Natural killer cell (primary cell): ENCODE measurements at places on chromosomes 4 and X. TPM values are rescaled to one million over a fixed set of nuclear protein-coding genes. Genes with fewer than 3 reads are reported as not detected.

DNA sequence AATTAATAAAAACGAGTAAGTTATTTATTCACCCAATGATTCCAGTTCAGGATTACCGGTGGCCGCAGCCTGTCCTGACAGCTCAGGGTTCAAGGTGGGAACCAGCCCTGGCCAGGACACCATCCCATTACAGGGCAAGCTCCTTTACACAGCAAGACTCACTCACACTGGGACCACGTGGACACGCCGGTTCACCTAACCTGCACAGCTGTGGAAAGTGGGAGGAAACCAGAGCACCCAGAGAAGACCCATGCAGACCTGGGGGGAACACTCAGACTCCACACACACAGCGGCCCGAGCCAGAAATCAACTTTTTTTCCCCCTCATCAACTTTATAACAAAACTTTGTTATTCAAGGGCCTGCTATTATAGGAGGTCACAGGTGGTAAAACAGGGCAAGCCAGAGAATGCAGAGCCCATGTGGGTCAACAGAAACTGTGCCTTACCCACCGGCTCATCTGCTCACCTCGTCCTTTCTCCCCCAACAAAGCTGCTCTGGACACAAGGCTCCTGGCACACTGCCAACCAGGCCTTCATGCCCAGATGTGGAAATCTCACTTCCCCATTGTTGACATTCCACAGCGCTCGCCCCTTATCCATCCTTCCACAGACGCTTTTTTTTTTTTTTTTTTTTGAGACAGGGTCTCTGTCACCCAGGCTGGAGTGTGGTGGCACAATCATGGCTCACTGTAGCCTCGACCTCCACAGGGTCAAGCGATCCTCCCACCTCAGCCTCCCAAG, 8.0 kb upstream of the ODAPH start:
- DNase-seq = no peak

DNA sequence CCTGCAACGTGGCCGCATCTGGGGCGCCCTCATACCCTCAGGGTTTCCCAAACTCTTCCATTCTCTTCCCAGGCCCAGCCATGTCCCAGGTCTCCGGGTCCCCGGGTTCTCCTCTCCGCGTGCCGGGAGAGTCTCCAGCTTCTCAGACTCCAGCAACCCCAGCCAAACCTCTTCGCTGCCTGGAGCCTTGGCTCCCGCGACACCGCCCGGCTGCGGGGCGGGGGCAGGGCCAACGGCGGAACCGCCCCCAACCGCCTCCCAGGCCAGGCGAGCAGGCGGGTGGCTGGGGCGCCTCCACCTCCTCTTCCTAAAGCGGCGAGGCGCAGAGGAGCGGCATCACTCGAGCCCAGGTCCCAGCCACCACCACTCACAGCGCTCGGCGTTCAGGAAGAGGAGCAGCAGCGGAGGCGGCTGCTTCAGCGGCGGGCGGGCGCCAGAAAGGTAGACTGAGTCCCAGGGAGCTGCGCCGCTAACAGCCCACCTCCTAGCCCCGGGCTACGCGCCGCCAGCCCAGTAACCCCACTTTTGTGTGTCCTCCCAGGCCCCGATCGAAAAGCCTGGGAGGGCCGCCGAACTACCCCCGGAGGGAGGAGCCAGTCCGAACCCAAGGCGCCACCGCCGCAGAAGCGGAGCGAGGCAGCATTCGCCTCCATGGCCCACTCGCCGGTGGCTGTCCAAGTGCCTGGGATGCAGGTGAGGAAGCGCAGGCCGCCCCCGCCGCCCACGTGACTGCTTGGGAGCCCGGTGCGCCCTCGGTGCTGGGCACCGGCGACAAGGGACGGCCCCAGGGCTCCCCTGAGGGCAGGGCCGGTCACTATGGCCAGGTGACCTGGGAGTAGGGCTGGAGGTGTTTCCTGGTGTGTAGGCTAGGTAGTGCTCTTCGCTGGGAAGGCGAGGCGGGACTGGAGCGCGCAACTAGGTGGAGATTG, at the start of gene STK26:
STK26 (plus strand) TSS at position 336 of the 929 bp plus-strand sequence; CDS start at position 652, 316 bp downstream.
- DNase-seq = peak; percentile 64

- no peak for DNase-seq
Observed at GRCh38 chrX:17025621-17026302, 79.3 kb downstream of the REPS2 start.

GRCh38 chr4:171644430-171645057, 168.7 kb upstream of the GALNTL6 start:
- no peak for DNase-seq

- DNase-seq = peak; percentile 9
Observed at GRCh38 chrX:150482537-150483206, 85.7 kb upstream of the MTM1 start.

DNA sequence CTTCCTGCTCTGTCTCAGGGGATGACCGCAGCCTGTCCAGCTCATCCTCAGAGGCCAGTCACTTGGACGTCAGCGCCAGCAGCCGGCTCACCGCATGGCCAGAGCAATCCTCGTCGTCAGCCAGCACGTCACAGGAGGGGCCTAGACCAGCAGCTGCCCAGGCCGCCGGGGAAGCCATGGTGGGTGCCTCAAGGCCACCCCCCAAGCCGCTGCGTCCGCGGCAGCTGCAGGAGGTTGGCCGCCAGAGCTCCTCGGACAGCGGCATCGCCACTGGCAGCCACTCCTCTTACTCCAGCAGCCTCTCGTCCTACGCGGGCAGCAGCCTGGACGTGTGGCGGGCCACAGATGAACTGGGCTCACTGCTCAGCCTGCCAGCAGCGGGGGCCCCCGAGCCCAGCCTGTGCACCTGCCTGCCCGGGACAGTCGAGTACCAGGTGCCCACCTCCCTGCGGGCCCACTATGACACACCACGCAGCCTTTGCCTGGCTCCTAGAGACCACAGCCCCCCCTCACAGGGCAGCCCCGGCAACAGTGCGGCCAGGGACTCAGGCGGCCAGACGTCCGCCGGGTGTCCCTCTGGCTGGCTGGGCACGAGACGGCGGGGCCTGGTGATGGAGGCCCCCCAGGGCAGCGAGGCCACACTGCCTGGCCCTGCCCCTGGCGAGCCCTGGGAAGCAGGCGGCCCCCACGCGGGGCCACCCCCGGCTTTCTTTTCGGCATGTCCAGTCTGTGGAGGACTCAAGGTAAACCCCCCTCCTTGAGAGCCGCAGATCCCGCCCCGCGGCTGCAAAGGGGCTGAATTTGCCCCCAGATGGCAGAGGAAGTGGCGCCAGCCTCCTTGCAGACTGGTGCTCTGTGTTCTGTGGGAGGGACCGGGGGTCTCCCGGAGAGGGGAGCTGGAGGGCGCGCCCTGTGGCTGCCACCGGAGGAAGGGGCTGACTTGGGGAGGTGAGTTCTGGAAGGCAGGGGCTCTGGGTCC, 29.9 kb downstream of the DOK7 start:
- no peak for DNase-seq

- DNase-seq = no peak
Observed at GRCh38 chrX:17174671-17175070, 200.3 kb upstream of the NHS start.

- DNase-seq = no peak
Observed at GRCh38 chr4:96194993-96195392, 355.1 kb downstream of the PDHA2 start.

Gene MAGEB1
- not detected for total RNA-seq

Gene MSX1
- not detected for total RNA-seq

- DNase-seq = no peak
Observed at GRCh38 chr4:139986106-139986505, 167.9 kb downstream of the MAML3 start.

Gene PAGE1
- total RNA-seq = not detected

DNA sequence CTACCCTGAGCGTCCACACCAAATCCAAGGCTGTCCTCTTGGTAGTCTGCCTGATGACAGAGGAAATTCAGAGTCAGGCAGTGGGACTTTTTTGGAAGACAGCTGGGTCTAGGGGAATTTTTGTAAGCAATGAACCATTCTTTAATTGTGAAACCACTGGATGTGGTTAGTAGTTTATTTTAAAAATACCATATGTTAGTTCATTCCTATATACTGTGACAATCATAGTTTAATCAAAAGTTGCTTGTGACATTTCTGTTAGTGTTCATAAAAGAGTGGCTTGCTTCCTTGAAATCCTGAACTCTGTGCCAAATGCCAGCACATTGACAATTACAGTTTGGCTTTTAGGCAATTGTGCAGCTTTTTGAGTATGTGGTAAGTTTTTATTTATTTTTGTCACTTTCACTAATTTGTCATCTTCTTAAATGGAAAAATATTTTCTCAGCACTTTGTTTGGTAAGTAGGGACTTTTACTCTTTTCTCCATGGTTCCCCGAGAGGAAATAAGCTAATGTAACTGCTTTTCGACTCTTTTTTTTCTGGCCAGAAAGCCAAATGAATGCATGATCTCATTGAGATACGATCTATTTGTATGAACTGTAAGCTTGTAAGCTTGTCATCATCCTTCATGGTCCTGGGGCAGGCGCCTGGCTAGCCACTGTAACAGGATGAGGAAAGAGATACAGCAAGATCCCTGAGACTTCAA, 72.6 kb upstream of the SLC4A4 start:
- DNase-seq = no peak

Gene SMIM31
- total RNA-seq = not detected

Gene TMPRSS11B
- total RNA-seq = not detected

Gene SEPTIN6
- 138 TPM for total RNA-seq

GRCh38 chr4:15738877-15739276, 36.0 kb downstream of the BST1 start:
- no peak for DNase-seq

DNA sequence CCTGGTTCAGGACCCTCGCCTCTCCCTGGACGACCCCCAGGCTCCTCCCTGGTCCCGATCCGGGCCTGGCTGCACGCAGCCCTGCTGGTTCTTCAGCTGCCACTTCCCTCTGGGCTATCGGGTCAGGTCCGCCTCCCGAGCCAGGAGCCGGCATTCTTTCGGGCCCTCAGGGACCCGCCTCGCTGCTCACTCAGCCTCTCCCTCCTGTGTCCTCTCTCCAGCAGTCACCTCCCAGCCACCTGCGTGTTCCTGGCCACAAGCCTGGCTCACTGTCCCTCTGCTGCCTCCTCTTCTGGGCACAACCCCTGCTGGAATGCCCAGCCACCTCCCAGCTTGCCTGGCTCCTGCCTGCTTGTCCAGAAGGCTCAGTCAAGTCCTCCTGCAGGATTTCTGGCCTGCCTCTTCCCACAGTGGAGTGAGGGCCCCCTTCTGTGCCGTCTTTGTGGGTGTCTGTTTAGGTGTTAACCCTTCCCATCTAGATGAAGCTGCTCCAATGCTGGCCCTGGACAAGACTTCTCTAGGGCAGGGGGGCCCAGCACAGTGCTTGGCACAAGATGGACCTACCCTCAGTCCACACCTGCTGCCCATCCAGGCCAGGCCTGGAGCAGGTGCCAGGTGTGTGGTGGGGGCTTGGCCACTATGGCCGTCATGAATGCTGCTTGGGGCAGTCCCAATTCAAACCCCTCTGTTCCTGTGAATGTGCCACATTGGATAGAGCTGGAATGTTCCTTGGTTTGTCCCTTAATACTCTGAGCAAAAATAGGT, 2.2 kb downstream of the WFS1 start:
- DNase-seq = no peak

DNA sequence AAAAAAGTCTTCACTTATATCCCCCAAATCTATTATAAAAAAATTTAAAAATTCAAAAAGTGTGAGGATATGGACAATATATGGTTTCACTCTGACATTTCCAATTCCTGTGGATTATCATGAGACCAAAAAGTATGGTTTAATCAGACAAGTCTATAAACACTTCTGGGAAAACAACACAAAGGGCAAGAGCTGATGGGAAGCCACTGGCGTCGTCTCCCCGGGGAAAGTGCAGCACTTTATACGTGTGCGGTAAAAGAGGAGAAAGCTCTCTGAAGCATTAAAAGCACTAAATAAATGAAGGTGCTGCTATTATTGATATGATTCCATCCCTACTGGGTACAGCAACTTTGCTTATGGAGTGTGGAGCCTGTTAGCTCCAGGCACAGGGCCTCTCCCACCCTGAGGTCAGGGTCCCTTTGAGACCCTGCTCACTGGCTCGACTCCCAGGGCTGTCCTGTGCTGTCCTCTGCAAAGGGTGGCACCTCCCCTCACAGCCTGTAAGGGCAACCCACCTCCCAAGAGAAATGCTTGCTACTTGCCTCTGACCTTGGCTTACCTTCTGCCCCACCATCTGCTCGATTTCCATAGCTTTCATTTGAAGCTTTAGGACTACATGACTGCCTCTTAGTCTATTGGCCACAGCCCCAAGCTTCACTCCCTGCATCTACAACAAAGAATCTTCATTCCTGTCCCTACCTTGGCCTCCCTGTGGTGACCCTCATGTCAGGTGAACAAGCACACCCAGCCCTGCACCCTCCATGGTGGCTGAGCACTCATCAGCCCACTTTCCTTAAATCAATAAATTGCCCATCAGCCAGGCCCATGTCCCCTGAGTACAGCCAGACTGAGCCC, 248.6 kb downstream of the HNRNPD start:
- DNase-seq = no peak

- no peak for DNase-seq
Observed at GRCh38 chr4:113943863-113944262, 35.6 kb downstream of the ARSJ start.

DNA sequence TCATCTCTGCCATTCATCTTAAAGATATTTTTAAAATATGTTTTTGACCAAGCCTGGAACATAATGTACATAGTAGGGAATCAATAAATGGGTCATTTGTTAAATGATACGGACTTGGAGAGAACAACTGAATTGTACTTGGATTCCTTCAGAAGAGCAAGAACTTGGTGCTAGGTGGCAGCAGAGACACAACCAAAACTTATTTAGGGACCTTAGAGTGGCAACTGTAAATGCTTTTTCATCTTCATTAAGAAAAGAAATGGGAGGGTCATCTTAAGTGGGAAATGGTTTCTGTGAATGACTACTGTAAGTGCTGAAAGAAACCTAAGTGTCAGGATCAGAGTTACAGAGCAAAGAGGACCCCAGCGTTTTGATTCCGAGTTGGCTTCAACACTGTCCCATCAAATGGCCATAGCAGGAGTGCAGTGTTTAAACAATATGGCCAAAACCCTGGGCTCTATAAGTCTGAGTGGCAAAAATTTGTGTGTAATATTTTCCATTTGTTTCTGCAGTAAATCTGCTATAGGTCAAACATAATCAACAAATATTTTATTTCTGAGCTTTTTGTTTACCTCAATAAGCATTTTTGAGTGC, 213.6 kb downstream of the PALLD start:
- peak; percentile 13 for DNase-seq

DNA sequence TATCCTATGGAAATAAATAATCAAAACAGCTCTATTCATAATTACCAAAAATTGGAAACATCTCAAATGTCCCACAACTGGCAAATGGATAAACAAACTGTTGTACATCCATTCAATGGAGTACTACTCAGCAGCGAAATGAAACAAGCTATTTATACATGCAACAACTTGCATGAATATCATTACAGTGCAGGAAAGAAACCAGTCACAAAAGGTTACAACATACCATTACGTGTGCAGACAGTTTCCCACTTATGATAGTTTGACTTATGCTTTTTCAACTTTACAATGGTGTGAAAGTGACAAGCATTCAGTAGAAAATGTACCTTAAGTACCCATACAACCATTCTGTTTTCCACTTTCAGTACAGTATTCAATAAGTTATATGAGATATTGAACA, 82.3 kb downstream of the NEK1 start:
- DNase-seq = no peak

DNA sequence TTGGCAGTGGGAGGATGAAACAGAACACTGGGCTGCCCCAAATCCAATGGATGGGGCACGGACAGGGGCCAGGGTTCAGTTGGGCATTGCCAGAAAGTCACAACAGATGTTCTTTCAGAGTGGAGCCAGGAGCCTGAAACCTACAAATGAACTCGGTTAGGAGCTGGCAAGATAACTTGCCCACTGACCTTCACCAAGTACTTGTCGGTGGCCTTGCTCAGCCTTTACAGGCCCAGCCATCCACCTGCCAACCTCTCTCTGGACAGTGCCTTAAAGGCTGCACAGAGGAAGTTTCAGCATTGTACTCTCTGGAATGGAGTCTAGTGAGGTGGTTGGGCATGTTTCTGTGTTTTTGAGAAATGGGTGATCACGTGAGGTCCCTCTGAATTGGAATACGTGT, 87.1 kb upstream of the USP9X start:
- DNase-seq = no peak

Gene ADAD1
- not detected for total RNA-seq
